ENCODE measurements at places on chromosomes 3 and 15.

DNA sequence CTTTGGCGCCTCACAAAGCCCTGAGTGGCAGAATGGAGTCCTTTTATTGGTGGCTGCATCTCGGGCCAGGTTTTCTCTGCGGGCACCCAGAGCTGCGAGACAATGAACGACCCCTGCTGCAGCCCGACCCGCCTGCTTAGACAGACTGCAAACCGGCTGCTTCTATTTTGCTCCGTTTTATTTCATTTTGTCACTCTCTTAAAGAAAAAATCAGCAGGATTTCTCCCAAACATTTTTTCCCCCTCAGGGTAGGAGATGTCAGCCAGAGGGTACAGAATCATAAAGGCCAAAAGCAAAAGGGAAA, 64.8 kb downstream of the OXNAD1 start:
- DNase-seq: no peak

- no peak for DNase-seq
Observed at GRCh38 chr3:187377842-187378241, 9.7 kb downstream of the RTP4 start.

DNA sequence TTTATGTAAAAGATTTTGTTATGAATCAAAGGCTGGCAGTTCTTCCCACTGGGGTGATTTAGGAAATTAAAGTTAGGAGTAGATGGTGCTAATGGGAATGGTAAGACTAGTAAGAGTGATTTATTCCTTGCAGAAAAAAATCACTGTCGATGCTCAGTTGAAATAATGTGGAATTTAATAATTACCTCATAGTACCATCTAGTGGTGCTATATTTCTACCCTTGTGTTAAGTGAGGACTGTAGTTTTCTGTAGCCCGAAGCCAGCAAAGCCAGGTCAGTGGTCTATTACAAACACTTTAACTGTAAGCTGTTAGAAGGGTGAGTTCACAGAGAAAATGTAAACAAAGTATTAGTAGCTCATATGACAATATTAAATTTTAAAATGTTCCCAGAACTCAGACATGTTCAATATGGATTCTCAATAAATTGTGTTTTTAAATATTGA, 39.5 kb upstream of the GOLGA8J start:
- DNase-seq: no peak

DNA sequence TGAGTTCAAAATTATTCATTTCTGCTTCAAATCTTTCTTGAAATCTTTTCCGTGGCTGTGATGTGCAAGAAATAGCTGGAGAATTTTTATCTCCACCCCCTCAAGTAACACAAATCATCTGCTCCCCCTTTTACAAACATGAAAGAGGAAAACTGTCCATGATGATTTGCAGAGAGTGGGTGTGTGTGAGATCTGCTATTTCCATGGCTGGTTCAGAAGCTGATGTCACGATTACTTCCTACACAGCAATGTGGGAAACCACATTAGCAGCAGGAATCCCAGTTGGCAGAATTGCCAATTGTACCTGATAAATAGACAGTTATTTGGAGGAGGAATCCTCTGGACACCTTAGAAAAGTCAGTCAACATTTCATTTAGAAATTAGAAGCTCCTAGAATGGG, 75.2 kb upstream of the GRM7 start:
- DNase-seq: no peak

GRCh38 chr3:115580566-115580965, 42.7 kb upstream of the GAP43 start:
- DNase-seq: no peak

DNA sequence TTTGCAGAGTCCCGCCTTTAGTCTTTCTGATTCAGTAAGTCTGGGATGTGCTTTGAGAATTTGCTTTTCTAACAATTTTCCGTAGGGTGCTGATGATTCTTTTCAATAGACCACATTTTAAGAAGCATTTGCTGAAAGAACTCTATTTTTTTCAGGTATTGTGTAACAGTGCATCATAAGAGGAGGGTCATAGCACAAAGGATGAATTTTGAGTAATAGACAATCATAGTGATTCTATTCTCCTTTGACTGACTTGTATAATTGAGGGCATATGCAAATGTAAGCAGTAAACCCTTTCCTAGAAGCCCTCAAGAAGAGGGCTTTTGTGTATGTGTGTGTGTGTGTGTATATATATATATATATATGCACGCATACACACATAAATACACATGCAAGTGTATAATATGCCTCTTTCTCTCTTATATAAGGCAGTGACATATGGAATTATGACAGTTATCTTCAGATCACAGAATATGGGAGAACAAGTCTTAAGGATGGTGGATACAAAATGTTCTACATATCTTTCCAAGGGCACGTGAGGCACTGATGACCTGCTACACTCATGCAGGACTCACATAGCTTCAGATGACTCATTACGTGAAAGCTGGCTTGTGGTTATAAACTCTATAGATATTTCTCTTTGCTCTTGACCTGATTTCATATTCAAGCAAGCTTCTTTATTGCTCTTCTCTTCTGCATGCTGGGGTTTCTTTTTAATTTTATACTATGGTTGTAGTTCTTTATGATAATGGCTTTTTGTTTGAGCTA, 6.5 kb upstream of the PLSCR1 start:
- no peak for DNase-seq

GRCh38 chr3:189927975-189928895, 192.5 kb downstream of the P3H2 start:
- DNase-seq: no peak

DNA sequence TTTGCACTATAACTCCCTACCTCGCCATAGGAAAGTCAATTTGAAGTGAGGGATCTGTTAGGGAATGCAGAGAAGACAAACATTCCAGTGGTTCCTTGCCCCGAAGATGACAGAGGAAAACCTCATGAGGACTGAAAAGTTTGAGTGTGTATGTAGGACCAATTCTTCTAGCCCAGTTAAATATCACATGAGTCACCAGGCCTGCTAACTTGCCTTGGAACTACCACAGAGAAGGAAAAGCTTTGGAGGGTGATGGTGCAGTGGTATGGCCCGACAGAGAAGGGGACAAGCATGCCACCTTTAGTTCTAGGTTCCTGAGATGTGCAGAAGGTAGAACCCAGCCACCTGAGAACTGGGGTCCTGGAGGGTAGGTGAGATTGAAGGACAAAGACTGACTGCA, 2.6 kb upstream of the UPK1B start:
- DNase-seq: no peak

- no peak for DNase-seq
Observed at GRCh38 chr3:120567370-120568201, 28.6 kb upstream of the NDUFB4 start.

DNA sequence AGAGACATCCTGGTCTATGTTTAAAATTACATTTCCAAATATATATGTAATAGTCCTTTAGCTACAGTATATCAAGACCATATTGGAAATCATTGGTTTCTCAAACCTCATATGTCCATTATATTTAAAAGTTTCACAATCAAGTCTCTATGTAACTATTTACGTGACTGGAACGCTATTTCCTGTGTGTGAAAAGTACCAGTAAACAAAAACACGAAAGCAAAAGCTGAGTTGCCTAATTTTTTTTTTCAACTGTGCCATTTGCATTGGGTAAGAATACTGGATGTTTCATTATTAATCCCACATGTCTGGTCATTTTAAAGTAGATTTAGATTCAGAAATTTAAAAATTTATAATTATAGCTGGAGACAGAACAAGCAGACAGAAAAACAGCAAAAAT, 381.4 kb downstream of the TBC1D5 start:
- DNase-seq: no peak

- DNase-seq: no peak
Observed at GRCh38 chr3:138049157-138049919, 39.4 kb downstream of the CLDN18 start.

DNA sequence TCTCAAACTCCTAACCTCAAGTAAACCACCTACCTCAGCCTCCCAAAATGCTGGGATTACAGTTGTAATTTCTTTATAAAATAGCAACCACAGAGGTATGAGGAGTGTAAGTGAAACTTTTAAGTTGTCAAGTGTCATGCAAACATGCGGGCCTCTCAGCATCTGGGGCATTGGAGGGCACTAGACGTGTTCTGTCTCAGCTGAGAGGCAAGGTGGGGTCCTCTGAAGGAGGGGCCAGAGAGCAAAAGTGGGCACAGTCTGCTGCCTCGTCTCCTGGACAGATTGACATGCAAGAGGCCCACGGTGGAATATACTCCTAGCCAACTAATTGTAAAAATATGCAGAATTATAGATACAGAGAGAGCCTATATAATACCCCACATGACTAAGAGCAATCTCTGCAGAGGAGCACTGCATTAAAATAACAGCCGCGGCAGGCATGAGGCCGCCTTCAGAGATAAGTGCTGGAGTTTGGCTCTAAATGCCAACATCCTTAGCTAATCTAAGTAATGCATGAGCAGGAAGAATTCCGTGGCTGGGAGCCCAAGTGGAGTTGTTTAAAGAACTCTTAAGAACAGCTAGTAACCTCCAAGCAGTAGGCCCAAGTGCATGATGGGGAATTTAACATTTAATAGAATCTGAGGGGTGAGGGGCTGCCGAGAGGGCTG, 87.8 kb upstream of the RNU6-1 start:
- no peak for DNase-seq

DNA sequence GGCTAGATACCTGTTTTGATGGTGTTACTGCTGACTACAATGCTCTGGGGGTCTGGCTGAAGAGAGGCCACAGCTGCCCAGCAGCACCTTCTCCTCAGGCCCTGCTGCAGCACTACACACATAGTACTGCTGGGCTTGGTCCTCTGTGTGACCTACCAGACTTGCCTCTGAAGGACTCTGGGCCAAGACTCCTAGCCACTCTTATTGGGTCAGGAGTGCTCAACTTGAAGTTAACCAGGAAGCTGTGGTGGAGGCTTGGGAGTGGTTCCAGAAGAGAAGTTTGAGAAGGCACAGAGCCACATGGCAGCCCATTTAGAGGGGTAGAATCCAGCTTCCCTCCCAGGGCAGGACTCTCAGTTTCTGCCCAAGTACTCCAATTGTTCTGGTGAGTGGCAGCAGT, 16.6 kb downstream of the ELP6 start:
- DNase-seq: no peak

DNA sequence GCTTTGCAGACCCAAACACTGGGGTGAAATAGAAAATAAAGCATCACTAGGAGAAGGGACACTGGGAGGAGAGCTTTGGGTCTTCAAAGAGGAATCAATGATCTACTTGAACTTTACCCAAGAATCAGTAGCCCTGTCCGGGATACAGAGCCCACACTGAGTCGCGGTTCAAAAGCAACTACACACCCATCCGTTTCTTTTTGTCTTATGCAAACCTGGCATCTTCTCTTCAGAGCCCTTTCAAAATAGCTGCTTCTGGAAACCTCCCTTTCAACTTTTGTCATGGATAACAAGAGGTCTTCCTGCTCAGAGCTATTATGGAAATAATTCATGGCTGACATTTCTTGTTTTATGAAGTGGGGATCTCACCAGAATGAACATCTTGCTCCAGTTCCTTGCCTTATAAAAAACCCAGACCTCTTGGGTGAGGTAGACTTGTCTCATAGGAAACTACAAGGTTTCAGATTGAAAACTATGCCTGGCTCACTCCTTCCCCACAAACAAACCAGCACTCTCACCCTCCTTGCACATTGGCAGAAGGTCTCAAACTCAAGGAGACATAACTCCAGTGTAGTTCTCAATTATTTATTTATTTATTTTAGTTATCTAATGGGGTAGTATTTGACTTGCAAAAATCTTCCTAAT, 115.1 kb upstream of the ARHGEF3 start:
- no peak for DNase-seq

- no peak for DNase-seq
Observed at GRCh38 chr3:159929171-159930141, 59.2 kb upstream of the IL12A start.

- DNase-seq: no peak
Observed at GRCh38 chr15:46442901-46443590, 808.2 kb downstream of the SQOR start.

DNA sequence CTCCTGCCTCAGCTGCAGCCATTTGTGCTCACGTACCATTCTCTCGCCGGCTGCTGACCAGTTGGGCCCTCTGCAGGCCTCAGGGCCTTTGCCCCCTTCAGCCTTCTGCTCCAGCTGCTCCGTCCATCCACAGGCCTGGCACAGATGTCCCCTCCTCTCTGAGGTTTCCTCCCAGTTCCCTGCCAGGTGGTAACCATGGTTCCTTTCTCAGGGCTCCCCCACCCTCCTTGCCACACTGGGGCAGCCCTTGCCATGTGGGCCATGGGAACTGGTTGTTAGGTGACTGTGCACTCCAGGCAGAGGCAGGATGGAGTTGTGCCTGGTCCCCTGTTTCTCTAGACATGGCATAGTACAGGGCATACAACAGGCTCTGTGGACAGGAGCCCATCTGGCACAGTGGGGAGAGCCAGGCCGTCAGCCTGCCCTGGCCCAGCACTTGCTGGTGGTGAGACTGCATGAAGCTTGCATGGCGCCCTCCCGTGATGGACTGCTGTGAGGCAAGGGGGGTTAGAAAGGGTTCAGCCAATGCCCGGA, 148.9 kb downstream of the DNAJB8 start:
- DNase-seq: no peak

GRCh38 chr3:152292366-152292765, 23.6 kb downstream of the MBNL1 start:
- no peak for DNase-seq

DNA sequence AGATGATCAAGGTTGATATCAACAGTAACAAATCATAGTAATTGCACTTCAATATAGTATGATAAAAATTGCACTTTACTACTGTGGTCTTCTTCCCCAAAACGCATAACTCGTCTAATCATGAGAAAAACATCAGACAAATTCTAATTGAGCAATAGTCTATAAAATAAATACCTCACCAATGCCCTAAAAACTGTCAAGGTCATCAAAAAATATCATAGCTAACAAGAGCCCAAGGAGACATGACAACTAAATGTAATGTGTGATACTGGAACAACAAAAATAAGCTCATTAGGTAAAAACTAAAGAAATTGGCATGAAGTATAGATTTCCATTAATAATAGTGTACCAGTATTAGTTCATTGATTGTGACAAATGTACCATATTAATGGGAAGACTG, 85.6 kb upstream of the LRRC3B start:
- DNase-seq: no peak

- DNase-seq: no peak
Observed at GRCh38 chr15:97101572-97101971, 771.1 kb downstream of the NR2F2 start.

GRCh38 chr15:71811036-71811736, 832 bp downstream of the NR2E3 start:
- no peak for DNase-seq

GRCh38 chr3:130933801-130934345, 40.0 kb downstream of the ATP2C1 start:
- DNase-seq: no peak

All from stimulated activated CD8-positive, alpha-beta memory T cell treated with anti-CD3 and anti-CD28 coated beads, Interleukin-4, amount 100 ng/mL, for 4 hours (primary cell).